ENCODE measurements at places on chromosomes 3 and 15.

DNA sequence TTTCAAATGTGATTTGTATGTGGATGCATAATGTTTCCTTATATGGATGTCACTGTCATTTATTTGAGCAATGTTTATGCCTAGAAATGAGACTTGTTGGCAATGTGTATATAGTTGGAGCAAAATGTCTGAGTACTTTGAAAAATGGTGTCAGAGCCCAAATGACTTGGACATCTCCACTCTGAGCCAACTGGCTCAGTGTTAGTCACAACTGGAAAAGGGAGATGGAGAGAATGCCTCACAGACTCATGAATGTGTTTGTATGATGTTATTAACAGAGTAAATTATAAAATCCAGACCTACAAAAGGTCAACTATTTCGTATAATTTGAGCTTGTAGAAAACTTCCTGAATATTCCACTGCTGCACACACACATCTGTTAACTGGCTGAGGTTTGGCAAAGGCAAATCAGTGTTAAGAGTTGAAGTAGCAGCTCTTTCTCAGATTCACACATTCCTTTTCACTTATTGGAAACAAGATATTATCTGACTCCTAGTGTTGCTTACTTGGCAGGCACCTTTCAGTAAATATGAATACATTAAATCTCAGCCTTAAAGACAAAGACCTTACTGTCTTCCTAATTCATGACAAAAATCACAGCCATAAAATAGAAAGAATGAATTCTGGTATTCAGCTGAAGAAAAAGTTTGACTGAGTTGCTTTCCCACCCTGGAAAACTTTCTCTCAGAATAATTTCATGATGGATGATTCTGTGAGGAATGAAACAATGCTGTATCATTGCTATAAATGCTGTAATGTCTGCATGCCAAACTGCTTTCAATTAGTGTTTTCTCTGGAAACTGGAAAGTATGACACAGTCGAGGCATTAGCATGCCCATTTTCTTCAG is 27.0 kb downstream of the ADIPOQ start:
- no peak for DNase-seq

- no peak for DNase-seq
Measured at GRCh38 chr3:175932586-175932985, 1073.5 kb downstream of the NAALADL2 start.

GRCh38 chr3:194265505-194265892 is 85.6 kb downstream of the CPN2 start:
- peak; percentile 70 for DNase-seq

DNA sequence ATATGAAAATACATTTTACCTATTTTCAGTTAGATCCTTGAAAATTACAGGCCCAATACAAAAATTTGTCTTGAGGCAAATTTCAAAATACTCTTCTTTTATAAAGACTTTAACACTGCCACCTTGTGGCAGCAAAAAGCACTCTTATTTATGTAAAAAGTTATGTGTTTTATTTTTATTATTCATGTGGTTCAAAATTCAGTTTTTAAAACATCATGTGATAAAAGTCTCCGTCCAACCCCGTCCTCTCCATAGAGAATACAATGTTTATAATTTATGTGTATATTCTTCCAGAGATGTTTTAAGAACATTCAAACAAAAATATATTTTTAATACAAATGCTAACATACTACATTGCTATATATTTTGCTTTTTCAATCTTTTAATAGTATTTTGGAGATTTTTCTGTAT is 36.9 kb upstream of the TRIM59 start:
- DNase-seq: no peak

DNA sequence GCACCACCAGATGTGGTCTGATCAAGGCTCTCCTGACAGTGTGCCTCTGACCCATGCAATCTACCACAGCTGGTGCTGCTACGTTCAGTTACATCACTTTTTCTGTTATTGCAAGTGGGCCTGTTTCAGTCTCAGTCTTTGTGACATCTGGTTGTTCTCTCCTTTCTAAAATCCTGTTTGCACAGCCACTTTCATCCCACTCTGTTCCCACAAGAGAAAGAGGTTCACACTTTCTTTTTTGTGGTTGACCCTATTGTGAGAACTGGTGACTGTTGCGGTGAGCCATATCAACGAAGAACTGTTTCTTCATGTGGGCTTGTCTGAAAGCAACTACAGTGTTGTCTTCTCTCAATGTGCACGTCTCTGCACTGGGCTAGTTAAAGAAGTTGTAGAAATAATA is 342.8 kb upstream of the ARPP21 start:
- no peak for DNase-seq

DNA sequence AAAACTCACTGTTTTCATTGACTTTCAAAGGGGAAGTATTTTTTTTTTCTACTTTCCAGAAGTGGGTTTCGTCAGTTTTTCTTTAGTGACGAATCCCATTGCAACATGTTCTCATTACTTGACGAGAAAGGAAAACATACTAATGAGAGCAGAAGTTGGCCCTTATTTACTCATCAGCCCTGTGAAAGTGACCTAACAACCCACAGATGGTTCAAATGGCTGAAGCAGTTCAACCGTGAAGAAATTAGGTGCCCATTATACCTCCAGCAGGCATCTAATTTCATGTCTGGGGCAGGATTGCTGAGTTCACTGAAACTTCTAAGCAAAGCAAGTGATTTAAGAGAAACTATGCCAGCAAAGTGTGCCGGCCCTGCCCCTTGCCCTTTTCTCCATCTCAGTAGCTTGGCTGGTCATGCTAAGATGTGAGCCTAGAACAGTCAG is 9.0 kb downstream of the AQP9 start:
- no peak for DNase-seq

GRCh38 chr3:134333522-134334181 is 40.6 kb downstream of the AMOTL2 start:
- DNase-seq: no peak

DNA sequence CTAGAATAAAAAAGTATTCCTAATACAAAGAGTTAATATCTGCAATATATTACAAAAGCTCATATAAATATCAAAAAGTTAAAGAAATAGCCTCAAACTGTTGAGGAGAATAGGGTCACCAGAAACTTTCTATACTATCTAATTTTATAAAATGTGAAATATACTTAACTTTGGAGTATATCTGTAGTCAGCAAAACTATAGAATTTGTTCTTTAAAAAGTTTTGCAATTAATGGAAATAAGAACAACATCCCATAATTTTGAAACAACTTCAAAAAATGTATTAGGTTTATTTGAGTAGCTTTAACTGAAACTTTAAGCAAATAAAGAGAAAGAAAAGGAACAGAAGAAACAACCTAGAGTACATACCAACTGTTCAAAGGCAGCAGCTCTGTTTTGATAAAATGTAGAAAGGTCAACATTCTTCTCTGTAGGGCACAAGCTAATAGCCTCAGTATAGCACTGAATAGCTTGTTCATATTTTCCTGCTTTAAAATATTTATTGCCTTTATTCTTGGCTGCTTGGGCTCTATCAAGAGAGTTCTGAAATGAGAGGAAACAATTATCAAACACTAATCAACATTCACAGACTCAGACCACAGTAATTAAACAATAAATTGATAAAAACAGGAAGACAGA is 14.3 kb downstream of the TOMM70 start:
- no peak for DNase-seq

DNA sequence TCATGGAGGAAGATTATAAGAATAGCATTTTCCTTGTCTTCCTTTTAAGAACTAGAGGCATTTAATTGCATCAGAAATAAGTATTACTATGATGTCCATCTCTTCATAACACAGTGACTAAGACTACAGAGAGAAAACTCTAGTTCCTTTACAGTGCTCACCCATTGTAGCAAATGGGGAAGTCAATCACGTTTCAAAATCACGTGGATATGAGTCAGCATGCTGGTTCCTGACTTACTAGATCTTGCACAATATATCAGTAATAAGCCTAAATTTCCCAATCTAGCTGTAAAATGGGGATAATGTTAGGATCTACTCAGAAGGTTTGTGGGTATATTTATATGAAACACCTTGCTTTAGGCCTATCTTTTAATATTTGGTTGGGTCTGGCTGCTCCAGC is 254.8 kb upstream of the EOMES start:
- no peak for DNase-seq

GRCh38 chr3:141963301-141963700 is 86.9 kb downstream of the ATP1B3 start:
- DNase-seq: no peak

DNA sequence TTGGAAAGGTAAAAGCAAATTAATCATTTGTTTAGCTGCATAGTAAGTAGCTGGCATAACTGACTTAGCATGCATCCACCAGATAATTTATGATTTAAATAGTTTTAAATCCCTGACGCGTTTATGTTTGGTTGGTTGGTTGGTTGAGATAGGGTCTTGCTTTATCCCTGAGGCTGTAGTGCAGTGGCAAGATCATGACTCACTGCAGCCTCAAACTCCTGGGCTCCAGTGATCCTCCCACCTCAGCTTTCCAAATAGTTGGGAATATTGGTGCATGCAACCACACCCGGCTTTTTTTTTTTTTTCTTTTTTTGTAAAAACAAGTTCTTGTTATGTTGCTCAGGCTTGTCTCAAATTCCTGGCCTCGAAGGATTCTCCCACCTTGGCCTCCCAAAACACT is 263.4 kb downstream of the MCTP2 start:
- no peak for DNase-seq

GRCh38 chr3:98817547-98818041 is 54.5 kb downstream of the ST3GAL6 start:
- DNase-seq: no peak

DNA sequence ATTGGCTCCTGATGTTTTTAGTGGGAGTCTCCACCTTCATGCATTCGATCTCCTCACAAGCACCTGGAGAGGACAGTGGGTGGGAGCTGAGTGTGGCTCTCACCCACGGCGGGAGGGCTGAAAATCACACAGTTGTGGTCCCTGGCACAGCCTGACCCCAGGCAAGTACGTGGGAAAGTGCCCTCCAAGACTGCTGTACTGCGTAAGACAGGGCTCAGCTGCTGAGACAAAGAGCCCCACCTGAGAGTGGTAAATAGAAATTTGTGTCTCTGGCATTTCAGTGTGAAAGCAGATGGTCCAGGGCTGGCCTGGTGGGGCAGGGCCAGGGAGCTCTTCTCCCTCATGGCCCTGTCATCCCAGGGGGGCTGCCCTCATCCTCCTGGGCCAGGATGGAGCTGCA is 77.4 kb upstream of the IQSEC1 start:
- no peak for DNase-seq

DNA sequence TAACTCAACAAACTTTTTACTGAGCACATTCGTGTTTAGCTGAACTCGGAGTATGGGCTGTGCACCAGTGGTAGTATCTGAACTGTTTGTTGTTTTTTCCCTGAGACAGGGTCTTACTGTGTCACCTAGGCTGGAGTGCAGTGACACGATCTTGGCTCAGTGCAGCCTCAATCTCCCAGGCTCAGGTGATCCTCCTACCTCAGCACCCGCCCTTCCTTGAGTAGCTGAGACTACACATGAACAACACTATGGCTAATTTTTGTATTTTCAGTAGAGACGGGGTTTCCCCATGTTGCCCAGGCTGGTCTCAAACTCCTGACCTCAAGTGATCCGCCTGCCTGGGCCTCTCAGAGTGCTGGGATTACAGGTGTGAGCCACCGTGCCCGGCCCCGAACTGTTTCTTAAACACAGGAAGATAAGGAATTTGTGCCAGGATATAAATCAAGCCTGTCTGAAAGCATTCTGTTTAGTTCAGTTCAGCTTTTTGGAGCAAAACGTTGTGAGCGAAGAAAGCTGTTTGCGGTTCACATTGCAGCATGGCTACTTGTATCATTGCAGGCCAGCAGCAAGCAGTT is 40.4 kb upstream of the SKOR1 start:
- DNase-seq: no peak

GRCh38 chr15:30903497-30904187 is at the start of gene FAN1:
TSS of gene FAN1 (plus strand) at chr15:30903915. CDS start at chr15:30904664, 749 bp downstream.
- peak; percentile 94 for DNase-seq

DNA sequence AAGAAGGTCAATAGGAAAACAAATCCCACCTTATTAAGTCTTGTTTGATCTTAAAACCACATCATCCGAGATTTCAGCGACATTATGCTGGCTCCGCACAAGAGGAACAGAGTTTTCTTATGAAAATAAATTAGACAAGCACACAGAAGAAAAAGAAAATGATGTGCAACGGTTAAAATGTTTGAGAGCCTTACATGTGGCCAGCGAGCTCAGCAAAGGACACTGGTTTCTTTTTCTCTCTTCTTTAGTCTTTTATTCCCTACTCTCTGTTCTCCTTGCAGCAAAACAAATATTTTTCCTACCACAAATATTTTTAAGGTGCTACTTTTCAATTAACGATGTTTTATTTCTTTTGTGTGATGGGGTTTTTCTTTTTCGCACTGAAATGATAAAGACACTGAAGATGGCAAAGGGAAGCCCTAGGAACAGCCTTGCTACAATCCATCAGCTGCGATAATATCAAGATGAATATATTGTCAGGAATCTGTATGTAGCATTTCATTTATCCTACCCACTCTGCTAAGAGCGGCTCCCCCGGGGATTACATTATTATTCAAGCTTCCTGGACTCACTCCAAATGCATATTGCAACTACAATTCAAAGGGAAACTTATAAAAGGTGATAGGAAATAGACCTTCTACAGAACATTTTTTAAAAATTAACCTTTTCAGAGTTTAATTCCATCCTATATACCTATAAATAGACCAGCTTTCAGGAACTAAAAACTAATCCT is 72.9 kb downstream of the ANXA2 start:
- no peak for DNase-seq

GRCh38 chr3:114128826-114129225 is 50.0 kb downstream of the DRD3 start:
- DNase-seq: no peak

DNA sequence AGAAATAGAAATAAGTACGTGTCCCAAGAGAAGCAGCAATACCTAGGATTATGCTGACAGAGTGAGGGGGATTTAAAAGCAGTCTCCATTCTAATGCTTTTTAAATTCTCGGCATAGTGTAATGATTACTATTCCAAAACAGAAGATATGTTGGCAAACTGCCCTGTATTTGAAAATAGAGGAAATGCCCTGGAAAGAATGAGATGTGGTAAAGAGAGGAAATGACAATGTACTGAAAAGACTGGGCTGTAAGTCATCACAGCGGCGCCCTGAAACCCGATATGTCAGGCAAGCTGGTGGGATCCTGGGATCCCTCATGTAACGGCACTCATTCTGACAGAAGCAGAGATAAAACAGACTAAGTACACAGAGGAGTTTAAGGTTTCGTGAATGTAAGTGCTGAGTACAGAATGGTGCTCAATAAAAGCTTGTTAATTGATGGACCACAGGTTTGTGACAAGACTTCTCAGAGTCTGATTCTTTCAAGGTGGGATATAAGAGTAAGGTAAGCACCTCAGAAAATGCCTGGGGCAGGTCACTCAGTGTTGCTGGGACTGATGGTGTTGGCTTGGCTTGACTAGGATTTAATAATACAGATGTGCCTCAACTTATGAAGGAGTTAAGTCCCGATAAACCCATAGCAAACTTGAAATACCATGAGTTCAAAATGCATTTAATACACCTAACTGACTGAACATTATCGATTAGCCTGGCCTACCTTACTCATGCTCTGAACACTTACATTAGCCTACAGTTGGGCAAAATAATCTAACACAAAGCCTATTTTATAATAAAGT is 91.4 kb downstream of the NFKBIZ start:
- peak; percentile 54 for DNase-seq

DNA sequence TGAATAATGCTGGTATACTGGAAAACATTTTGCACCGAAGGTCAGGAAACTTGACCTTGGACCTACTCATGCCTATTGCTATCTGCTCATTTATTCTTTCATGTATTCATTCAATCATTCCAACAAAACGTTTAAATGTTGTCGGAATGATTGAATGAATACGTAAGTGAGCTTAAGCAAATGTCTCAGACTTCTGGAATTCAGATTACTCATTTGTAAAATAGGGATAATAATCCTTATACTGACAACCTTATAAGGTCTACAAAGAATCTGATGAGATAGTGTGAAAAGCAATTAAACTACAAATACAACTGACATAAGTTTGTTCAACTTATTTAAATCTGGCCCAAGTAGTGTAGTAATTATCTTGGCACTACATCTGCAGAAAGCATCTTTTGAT is 288.7 kb downstream of the WDR72 start:
- no peak for DNase-seq
